ENCODE measurements at places on chromosomes 3 and 15.
A peak's percentile ranks its signal among the peaks of the same experiment; 100 is the strongest.

DNA sequence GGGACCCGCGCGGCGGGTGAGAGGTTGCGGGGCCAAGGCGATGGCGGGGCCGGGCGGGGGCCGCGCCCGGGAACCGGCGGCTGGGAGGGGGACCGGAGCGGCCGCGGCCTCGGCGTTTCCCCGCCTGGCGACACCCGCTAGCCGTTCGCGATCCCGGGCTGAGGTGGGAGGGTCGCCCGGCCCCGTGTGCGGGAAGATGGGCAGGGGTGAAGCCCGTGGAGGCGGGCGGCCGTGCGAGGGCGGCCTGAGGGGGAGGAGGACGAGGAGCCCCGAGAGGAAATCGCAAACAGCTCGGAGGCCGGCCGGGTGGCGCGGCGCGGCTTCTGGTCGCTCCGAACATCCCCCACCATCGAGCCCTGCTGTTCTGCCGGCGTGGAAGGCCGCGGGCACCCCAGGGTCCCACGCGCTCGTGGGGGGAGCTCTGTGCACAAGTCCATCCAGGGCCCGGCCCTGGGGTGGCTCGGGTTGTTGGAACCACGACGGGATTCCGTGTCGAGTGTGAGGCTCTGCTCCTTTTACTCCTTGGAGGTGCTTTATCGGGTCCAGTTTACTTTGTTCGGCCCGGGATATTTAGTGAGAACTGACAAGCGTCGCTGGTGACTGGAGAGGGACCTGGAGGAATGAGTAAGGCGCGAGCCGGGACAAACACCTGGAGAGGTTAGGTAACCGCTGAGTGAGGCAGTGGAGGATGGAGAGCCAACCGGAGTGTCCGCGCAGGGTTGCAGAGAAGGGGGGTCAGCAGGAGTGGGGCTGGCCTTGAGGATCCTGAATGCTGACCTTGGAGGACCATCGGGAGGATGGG lies 728 bp downstream of the CRTC3 start:
- DNase-seq: peak; percentile 62

- no peak for DNase-seq
These were observed 693.0 kb downstream of the NR2F2 start for GRCh38 chr15:97023488-97023844.

- DNase-seq: no peak
These were observed 852 bp downstream of the STAB1 start for GRCh38 chr3:52495777-52496602.

GRCh38 chr3:26343647-26344046 lies 278.9 kb upstream of the LRRC3B start:
- no peak for DNase-seq

- no peak for DNase-seq
These were observed 76.2 kb downstream of the NFKBIZ start for GRCh38 chr3:101925564-101925963.

DNA sequence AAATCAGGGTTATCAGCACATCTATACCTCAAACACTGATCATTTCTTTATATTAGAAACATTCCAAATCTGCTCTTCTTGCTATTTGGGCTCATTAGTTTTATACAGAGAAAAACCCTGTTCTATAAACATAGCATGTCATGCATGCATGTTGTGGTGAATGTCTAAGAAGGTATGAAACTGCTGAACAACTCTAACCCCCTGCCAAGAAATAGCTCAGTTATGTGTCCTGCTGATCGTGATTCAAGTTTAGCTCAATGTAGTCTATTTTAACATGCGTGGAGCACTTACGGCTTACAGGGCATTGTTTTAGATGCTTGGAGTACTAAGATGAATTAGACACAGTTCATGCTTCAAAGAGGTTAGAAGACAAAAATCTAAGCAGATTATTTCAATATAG lies 35.8 kb downstream of the MYH15 start:
- DNase-seq: no peak

DNA sequence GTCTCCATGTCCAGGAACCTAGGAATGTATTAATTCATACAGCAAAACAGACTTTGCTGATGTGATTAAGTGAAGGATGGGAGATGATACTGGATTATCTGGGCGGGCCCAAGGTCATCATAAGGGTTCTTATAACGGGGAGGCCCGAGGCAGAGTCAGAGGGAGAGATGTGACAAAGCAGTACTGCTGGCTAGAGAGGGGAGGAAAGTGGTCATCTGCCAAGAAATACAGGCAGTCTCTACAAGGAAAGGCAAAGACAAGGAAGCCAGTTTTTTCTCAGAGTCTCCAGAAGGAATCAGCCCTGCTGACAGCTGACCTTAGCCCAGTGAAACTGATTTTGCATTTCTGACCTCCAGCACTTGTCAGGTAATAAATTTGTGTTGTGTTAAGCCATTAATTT lies 66.2 kb upstream of the CORO2B start:
- DNase-seq: no peak

DNA sequence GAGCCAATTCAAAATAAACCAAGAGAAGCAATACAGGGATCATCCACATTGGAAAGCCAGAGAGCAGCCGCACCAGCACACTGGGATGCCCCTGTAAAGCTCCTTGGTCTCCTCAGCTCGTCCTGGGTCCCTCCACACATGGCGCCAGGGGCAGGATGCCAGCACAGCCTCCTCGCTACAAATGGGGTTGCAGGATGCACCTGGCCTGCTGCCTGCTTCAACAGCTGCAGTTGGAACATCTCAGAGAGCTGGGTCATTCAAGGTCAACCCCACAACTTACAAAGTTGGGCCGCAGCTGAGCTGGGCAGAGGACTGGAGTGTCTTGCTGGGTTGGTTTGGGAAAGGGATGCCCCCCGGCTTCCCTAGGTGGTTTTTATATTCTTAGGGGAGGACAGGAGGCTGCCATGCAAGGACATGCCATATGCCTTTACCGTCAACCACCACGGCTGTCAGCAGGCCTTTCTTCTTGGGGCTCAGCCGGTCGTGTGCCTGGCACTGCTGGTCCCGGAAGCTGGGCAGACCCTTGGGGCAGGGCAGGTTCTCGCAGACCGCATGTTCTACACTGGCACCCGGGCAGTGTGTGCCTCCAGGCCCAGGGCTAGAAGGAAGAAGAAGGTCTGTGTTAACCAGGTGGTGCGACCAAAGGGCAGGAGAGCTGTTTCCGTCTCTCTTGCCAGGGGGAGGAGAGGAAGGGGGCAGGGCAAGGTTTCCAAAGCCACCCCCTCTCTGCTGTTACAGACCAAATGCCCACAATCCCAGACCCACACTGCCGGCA lies 225.2 kb downstream of the ADAMTS17 start:
- peak; percentile 20 for DNase-seq

DNA sequence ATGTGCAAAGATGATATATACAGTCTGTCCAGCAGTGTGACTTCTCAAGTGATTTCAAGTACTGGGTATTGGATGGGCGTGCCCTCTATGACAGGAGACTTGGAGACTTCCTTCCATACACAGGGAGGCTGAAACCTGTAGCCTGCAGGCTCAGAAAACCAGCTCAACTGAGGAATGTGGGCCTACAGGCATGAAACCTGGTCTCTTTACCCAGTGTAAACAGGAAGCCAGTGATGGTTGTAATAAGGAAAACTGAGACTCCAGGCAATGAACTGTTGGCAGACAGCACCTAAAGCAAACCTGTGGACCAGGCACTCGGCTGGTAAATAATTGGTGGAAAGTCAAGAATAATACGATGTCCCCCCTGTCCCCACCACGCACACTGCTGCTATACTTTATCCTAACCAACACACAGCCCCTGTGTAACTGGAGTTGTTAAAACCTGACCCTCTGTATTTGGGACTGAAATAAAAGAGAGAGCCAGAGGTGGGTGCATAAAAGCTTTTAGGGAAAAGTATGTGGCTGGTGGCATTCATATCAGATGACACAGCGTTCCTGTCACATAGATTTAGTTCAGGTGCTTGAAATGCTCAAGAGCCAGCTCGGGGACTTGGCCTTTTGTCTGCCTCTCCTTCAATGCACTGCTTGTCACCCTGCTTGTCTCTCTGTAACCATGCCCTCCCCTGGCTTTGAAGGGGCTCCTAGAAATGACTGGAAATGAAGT lies 144.7 kb downstream of the TPRG1 start:
- DNase-seq: no peak

DNA sequence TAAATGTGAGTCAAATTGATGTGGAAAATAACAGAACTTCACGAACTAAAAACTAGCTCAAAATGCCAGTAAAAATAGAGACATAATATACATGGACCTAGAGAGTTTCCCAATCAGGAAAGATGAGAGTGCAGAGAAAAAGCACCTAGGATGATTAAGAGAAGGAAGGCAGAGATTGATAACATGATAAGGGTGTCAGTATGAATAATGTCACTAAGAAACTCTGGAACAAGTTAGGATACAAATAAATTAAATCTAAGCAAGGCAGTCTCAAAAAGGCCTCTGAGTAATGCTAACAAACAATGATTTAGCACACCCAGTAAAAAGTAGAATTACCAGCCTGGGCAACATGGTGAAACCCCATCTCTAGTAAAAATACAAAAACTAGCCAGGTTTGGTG lies 304.7 kb upstream of the DPPA4 start:
- no peak for DNase-seq

DNA sequence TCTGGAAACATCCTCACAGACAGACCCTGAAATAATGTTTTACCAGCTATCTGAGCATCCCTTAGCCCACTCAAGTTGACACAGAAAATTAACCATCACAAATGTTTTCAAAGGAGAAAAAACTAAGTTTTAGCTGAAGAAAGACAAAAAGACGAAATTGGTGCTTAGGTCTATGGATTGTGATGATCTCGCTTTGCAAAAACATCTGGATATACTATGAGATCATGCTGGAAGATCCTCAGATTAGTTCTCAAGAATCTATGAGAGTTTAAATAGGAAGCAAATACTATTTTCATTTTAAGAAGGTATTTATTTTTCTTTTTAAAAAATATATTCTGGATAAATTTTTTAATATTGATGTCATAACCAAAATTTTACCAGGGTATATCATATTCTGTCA lies 42.6 kb upstream of the MBNL1 start:
- DNase-seq: no peak

GRCh38 chr15:36841193-36841592 lies 259.2 kb downstream of the MEIS2 start:
- DNase-seq: no peak

DNA sequence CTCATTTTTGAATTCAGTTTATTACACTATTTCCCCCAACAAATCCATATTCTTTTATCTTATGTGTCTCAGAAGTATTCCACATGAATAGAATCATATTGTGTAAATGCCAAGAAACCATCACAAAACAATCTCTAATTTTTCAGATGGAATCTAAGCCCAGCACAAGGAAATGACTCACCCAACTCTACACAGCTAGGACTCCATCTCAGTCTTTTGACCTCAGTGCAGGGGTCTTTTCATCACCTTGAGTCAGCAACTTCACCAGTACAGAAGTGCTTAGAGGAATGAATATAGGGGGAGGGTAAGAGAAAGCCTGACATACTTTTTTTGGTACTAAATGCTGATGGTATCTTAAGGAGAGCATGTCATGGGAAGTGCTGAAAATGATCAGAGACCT lies 169.3 kb upstream of the LRRN1 start:
- peak; percentile 40 for DNase-seq

- no peak for DNase-seq
These were observed 85.4 kb upstream of the TPM1 start for GRCh38 chr15:62957130-62957529.

DNA sequence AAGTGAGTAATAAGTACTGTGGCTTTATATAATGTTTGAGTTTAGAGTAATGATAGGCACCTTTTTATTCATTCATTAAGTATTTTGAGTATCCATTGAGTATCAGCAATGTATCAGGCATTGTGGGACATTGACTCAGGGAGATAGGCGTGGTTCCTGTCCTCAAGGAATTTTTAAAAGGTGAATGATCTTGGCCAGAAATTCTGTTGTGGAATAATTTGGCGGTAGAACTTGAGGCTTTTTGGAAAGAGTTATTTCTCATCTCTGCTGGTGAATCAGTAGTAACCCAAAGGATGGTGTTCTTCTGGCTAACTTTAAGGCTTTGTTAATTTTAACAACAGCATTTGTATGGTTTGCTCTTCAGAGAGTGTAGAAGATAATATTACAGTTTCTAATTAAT lies 2.0 kb downstream of the RAB7A start:
- no peak for DNase-seq

DNA sequence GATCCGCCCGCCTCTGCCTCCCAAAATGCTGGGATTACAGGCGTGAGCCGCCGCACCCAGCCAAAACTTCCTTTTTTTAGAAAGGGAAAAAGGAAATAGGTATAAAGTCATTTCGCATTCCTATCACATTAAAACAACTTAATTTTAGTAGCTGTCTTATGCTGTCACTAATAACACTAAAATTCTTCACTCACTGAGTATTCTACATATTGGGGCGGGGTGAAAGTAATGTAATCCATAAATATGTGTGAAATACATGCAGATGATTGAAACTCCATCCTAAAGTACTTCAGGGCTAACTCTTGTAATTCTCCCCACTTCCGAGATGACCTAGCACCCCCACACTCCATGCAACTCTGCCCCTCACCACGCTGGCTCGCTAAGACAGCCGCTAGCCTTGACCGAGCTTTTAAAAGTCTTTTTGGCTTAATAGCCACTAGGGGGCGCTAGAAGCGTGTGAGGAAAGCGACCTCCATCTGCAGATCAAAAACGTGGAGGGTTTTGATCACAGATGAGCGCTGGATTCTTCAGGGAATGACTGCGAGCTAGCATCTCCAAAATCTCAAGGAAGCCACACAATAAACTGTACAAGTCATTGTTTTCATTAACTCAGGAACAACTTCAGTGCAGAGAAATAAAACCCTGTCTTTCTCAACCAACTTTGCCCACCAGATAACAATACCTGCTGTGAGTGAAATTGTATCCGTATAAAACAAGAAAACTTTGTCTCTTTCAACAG lies 129.3 kb upstream of the IGF1R start:
- DNase-seq: peak; percentile 81

GRCh38 chr15:89504166-89504565 lies 7.8 kb upstream of the RHCG start:
- DNase-seq: no peak
